ENCODE measurements at places on chromosomes 5 and 9. TPM values are rescaled to one million over a fixed set of nuclear protein-coding genes. Genes with fewer than 3 reads are reported as not detected.

- DNase-seq: no peak
Measured at GRCh38 chr5:131536850-131537448, 98.1 kb downstream of the RAPGEF6 start.

GRCh38 chr9:14608540-14608939 lies 84.7 kb downstream of the ZDHHC21 start:
- no peak for DNase-seq

The ACOT12 gene
- total RNA-seq: 0.21 TPM

DNA sequence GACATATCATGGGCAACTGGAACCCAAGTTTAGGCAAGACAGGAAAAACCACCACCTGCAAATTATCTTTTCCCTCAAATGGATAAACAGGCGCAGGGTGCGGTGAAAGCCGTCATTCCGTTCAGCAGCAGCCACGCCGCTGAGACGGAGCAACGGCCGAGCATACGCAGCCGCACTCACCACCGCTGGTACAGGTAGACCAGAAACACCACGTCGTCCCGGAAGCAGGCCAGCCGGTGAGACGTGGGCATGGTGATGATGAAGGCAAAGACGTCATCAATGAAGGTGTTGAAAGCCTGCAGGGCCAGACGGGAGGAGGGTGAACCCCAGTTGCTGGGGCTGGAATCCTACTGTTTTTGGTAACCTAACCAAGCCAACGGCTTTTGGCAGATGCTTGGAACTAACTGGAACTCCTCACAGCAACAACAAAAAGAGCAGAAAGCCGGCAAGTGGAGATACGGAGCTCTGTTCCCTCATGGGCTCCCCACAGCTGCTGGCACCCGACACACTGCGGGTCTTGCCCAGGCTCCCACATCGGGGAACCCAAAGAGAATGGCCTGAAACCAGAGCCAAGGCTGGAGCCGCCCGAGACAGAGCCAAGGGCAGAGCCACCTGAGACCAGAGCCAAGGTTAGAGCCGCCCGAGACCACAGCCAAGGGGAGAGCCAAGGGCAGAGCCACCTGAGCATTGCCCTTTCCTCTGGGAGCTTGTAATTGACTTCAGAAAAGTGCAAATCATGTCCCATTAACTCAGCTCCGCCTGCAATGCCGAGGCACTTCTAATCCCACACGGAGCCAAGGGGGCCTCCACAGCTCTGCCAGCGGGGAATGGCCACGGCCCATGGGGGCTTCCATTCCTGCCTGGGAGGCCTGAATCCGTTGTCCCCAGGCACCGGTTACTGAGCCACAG lies 24.2 kb downstream of the CLPTM1L start:
- no peak for DNase-seq

GRCh38 chr9:2502760-2503159 lies 118.8 kb upstream of the VLDLR start:
- no peak for DNase-seq

The SV2C gene
- total RNA-seq: 2.1 TPM

GRCh38 chr9:133989625-133990365 lies 2.3 kb downstream of the VAV2 start:
- DNase-seq: no peak

- DNase-seq: no peak
Measured at GRCh38 chr5:100777680-100778300, 125.3 kb downstream of the ST8SIA4 start.

GRCh38 chr5:106195679-106196474 lies 1474.9 kb downstream of the EFNA5 start:
- DNase-seq: no peak

DNA sequence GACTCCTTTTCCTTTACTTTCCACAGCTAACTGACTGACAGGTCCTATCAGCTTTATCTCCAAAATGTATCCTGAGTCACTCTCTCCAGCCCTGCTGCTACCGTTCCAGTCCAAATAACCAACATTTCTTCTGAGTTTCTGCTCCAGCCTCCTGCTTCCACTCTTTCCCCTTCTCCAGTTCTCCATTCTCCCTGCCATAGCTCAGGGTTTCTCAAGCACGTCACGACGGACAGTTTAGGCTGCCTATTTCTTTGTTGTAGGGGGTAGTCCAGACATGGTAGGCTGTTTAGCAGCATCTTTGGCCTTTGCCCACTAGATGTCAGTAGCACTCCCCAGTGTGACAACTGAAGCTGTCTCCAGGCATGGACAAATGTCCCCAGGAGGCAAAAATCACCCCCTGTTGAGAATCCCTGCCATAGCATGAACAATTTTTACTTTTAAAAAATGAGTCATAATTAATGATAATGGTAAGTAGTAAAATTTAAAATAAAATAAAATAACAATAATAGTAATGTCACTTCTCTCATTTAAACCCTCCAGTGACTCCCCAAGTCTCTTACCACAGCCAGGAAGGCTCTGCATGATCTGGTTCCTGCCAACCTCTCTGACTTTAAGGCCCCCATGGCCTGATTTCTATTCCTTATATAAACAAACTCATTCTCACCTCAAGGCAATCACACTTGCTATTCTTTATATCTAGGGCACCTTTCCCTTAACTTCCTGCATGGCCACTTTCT lies 105.4 kb upstream of the FER start:
- no peak for DNase-seq

All from urinary bladder (tissue), 4 donors.